ENCODE measurements at places on chromosomes 5 and 9. TPM values are rescaled to one million over a fixed set of nuclear protein-coding genes. Genes with fewer than 3 reads are reported as not detected.

DNA sequence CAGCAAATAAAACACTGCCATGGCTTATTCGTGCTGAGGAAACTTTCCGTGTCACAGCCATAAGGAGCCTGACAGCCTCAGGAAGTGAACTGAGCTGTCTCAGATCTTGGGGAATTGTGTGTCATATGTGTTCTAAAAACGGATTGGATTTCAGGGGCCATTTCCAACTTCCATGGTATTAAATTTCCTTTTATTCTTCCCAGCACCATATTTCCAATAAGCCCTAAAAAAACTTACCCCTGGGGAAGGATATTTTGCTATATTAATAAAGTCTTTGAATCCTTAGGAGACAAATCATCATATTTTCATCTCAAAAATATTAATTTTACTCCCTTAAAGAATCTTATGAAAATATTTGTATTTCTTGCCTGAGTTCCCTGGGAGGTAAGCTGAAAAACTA is 93.9 kb downstream of the LHFPL2 start:
- H3K36me3 ChIP-seq = peaks cover 4% of the 10 kb centered on the region
- no peak for DNase-seq
- peaks cover 27% of the 10 kb centered on the region for H3K4me1 ChIP-seq
- H3K4me3 ChIP-seq = no peak overlapping the region
- peaks cover 1% of the 10 kb centered on the region for H3K27me3 ChIP-seq
- no peak overlapping the region for H3K27ac ChIP-seq

- H3K27ac ChIP-seq = no peak overlapping the region
- no peak overlapping the region for H3K4me3 ChIP-seq
- no peaks in the 10 kb centered on the region for H3K4me1 ChIP-seq
- no peak for DNase-seq
These were observed 501.6 kb downstream of the IRX1 start for GRCh38 chr5:4097199-4097598.

DNA sequence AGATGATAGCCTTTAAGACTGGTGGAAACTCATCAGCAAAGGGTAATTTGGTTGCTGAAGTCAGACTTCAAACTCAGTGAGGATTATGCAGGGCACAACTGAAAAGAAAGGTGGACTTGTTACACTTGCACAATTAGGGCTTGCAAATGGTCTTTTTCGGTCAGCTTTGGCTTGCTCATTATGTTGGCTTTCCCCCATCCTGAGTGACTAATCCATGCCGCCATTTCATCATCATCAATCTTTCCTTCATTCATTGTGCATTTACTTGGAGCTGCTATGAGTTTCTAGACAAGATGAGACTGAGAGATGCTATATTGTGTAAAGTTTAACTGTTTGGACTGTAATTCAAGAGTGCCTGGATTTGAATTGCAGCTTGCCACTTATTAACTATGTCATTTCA is 134.8 kb upstream of the PPP1R2B start:
- no peak for DNase-seq
- H3K4me1 ChIP-seq = no peaks in the 10 kb centered on the region
- H3K27me3 ChIP-seq = no peaks in the 10 kb centered on the region
- H3K36me3 ChIP-seq = no peaks in the 10 kb centered on the region

Gene MYO10
- 99.4 TPM for total RNA-seq

Gene BARX1
- not detected for total RNA-seq
